Fibroblast of lung (primary cell): ENCODE measurements at places on chromosomes 12 and 14. TPM values are rescaled to one million over a fixed set of nuclear protein-coding genes. Genes with fewer than 3 reads are reported as not detected.
A peak's percentile ranks its signal among the peaks of the same experiment; 100 is the strongest.

The PTGDR gene
- not detected in 2 replicates for total RNA-seq

The SLC39A5 gene
- not detected in 2 replicates for total RNA-seq

The ZDHHC22 gene
- not detected in 2 replicates for total RNA-seq

DNA sequence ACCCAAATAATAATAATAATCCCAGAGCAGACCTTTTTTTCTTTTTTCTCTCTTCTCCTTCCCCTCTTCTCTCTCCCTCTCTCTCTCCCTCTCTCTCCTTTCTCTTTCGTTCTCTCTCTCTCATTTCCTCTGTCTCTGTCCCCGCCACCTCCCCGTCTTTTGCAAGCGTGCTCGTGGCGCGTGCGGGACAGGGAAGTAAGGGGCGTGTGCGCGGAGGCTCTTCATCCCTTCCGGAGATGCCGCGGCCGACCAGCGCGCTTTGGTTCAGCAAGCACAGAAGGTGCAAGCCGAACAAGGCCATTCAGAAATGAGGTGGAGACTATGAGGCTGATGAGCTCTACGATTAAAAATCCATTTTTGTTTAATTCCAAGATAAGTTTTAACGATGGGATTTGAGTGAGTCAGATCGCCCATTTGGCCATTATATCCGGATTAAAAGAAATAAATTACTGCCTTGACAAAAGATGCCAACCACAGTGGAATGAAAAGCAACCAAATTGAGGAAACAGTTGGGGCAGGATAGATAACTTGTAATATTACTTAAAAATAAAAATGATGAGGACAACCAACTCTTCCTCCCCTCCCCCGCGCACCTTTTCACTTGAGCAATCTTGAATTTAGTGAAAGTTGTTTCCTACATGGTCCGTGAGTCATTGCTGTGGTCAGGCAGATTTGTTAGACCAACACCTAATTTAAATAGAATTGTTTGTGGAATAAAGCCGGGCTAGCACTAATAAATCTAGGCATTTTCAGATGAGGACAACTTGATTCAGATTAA lies 1.2 kb upstream of the AMIGO2 start:
- peak; percentile 38 for DNase-seq

GRCh38 chr12:78004249-78005093 lies 173.8 kb downstream of the NAV3 start:
- DNase-seq = peak; percentile 14

- no peak for DNase-seq
Measured at GRCh38 chr14:70203686-70204085, 14.9 kb upstream of the SLC8A3 start.

DNA sequence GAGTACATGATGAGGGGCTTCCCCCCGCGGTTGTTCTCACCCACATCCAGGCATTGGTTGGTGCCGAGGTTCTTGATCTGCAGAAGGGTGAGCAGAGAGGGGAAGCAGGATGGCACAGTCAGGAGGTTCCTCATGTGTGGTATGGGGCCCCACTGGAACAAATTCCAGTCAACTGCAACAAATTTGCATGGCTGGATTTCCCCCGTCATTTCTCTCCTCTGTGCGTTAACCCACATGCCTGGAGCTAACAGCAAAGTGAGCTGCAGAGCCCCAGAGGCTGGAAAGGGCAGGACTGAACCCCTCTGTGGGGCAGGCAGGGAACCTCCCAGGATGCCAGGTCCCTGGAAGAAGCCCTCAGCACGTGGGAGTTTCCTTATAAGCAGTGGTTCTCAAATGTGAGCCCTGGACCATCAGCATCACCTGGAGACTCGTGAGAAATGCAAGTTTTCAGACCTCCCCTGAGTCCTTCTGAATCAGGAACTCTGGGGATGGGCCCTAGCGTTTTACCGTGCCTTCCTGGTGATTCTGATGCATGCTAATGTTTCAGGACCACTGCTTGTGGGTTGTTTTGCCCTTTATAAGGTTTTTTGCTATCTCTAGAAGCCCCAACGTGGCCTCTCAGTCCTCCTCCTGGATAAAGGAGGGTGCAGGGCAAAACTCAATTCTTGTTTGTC lies 11.0 kb upstream of the CELA1 start:
- DNase-seq = no peak

The PLEKHD1 gene
- total RNA-seq = under 0.01 TPM in 2 replicates

The PIP4K2C gene
- total RNA-seq = 9.0 and 11.9 TPM in 2 replicates

DNA sequence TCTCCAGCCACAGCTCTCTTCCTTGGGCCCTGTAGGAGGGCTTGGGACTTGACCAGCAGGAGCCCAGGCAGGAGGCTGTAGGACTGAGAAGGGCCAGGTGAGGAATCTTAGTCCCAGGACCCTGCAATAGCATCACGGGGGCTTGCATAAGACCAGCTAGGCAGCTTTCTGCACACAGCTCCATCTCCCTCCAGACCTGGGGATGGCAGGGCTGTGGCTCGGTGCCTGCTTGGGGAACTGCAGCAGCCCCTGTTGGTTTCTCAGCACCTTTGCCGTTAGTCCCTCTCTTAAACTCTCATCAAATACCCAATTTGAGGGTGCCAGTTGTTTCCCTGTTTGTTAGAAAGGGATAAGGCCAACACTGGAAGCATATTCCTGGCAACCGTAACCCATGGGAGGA lies 14.3 kb downstream of the DIO3 start:
- no peak for DNase-seq

DNA sequence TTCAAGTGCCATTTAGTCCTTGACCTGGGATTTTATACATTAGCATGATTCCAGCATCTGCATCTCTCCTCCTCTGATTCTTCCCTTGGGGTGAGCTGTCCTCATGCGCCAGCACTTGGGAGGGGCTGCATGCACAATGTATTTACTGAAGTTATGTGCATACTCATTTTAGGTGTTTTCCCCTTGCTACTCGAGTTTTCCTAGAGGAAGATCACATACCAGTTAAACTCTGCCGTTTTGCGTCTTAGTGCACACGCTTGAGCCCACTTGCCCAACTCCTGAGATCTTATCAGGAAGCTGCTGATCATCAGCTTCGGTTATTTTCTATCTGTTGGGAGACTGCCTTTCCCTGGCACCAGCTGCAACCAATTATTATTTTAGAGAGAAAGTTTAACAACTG lies 78.8 kb downstream of the C14orf132 start:
- no peak for DNase-seq

The IL26 gene
- 0.26 TPM in 1 of 2 replicates, not detected in the other for total RNA-seq

DNA sequence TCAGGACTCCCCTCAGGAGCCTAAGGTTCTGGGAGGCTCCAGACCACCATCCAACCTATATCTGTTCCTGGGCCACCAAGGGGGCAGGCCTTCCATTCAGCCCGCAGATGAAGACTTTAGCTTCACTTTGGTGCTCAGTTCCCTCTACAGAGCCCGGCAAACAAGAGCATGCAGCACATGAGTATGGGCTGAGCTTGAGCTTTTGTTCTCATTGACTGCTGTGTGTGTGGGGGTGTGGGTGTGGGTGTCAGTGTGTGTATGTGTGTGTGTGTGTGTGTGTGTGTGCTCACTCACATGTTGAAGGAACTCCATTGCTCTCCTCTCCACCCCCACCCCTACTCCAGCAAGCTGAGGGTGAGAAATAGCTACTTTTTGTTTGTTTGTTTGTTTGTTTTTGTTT lies 219.1 kb downstream of the ZFP36L1 start:
- no peak for DNase-seq

The ATN1 gene
- total RNA-seq = 8.2 and 21.5 TPM in 2 replicates

The FAM90A1 gene
- total RNA-seq = 0.26 and 0.33 TPM in 2 replicates

The ZFHX2 gene
- 0.26 and 0.33 TPM in 2 replicates for total RNA-seq

DNA sequence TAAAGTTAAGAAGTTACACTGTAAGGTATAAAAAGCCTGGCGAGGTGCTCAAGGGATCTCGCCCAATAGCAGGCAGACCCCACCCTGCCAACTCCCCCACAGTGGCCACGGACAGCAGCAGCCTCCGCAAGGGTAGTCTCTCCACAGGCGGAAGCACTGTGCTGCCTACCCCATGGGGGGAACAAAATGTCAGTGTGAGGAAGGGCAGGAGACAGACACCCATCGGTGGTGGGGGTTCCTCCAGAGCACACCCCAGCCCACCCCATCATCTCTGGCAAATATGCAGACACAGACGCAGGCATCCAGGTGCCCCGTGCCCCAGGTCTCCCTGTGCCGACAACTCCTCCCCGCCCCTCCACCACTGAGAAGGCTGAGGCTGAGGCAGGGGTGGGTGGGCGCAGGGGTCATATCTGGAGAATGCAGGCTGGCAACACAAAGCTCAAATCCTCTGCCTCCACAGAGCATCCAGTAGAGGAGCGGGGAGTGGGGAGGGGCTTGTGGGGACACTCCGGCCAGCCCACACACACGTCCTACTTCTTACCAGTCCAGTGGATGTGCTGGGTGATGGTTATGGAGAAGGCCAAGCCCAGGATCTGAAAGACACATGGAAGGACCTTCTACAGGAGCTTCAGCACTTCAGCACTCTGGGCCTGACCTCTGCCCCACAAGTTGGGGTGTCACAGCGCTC lies 68.3 kb upstream of the DDX11 start:
- no peak for DNase-seq

- DNase-seq = no peak
Measured at GRCh38 chr12:63952995-63953394, 108.5 kb downstream of the SRGAP1 start.

GRCh38 chr12:57216921-57217879 lies 606 bp downstream of the NXPH4 start:
- DNase-seq = no peak

- no peak for DNase-seq
Measured at GRCh38 chr12:5621329-5621728, 189.4 kb downstream of the NTF3 start.

DNA sequence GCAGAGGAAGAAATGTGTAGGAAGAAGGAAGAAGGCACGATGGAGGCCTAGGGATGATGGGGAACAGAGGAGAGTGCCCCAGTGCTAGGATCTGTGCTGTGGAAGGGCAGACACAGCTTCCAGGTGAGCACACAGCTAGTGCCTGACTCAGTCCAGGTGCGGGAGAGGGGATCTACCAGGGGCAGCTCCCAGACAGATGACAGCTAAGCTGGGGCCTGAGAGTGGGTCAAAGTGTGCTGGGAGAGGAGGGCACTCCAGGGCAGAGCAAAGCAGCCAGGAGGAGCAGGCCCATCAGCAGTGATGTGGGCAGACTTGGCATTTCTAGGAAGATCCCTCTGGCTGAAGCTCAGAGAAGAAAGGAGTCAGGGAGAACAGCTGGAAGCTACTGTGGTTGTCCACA lies 36.7 kb downstream of the LRTM2 start:
- DNase-seq = no peak

GRCh38 chr12:6207259-6207925 lies 7.2 kb downstream of the CD9 start:
- DNase-seq = no peak

- no peak for DNase-seq
Measured at GRCh38 chr14:39843881-39844280, 411.6 kb upstream of the FBXO33 start.

DNA sequence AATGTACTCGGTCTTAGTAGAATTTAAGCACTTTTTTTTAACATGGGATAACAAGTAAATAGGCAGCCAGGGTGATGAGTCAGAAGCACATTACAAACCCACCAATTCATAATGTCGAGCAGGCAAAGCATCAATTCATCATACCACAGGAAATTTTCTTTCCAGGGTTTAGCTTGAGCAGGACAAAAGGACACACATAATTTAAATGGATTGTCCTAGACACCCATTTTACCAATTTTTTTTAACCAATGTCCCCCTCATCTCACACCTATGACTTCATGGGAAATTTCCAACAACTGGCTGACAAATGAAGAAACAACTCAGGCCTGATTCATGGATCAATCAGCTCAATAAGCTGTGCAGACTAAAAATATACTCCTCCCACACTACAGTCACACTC lies 58.8 kb upstream of the FOXG1 start:
- peak; percentile 58 for DNase-seq

GRCh38 chr12:119869720-119870119 lies 7.4 kb downstream of the CIT start:
- peak; percentile 89 for DNase-seq

GRCh38 chr14:77561881-77562280 lies 54.6 kb downstream of the SPTLC2 start:
- no peak for DNase-seq

DNA sequence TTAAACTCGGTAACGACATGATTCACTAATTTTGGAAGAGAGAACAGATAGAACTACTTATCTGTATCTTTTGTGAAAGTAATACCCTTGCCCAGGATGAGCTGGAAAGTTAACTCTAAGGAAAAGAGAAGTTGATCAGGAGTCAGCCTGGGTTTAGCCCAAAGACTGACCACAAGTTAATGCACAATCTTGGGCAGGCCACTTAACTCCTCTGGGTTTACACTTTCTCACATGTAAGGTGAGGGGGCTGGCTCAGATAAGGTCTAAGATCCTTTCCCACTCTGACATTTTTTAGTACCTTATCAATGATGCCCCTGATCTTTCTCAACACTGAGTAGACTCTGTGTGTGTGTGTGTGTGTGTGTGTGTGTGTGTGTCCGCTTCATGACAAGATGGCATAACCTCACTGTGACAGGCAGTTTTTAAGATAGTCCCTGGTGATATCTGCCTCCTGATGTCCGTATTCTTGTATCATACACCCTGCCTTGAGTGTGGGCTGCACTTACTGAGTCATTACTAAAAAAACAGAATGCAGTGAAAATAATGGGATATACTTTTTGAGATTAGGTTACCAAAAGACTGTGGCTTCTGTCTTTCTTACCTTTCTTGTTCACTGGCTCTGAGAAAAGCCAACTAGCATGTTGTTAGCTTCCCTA lies 56.2 kb upstream of the CCDC198 start:
- DNase-seq = no peak

GRCh38 chr14:22839159-22839779 lies 2.9 kb downstream of the MMP14 start:
- DNase-seq = peak; percentile 81
